ENCODE measurements at places on chromosomes 1 and 21.
A peak's percentile ranks its signal among the peaks of the same experiment; 100 is the strongest.

- no peak for DNase-seq
Measured at GRCh38 chr21:37207441-37208009, 59.6 kb downstream of the VPS26C start.

- no peak for DNase-seq
Measured at GRCh38 chr1:63866084-63866483, 92.3 kb downstream of the ROR1 start.

GRCh38 chr1:151006327-151007052, at the start of gene MINDY1:
Gene MINDY1, minus strand, starts transcription at chr1:151006902. Its CDS starts 4,285 bp downstream, at chr1:151002617.
- DNase-seq: peak; percentile 57

DNA sequence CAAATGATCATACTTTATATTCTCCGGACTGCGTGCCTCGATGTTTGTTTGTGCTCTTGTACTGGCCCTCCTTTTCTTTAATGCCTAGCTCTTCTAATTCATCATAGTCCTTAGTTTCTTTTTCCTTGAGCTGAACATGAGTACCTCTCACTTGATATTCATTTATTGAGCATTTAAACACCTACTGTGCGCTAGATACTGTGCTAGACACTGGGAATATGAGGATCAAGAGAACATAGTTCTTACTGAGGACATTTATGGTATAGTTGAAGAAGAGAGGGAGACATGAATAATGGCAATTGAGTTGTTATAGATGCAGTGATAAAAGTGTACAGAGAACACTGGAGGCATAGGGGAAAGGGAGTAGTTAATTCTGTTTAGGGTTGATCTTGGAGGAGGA, 22.0 kb downstream of the SUCO start:
- DNase-seq: no peak

- no peak for DNase-seq
Measured at GRCh38 chr1:208258277-208258676, 14.1 kb upstream of the PLXNA2 start.

- DNase-seq: no peak
Measured at GRCh38 chr1:115476616-115477015, 138.6 kb upstream of the NGF start.

DNA sequence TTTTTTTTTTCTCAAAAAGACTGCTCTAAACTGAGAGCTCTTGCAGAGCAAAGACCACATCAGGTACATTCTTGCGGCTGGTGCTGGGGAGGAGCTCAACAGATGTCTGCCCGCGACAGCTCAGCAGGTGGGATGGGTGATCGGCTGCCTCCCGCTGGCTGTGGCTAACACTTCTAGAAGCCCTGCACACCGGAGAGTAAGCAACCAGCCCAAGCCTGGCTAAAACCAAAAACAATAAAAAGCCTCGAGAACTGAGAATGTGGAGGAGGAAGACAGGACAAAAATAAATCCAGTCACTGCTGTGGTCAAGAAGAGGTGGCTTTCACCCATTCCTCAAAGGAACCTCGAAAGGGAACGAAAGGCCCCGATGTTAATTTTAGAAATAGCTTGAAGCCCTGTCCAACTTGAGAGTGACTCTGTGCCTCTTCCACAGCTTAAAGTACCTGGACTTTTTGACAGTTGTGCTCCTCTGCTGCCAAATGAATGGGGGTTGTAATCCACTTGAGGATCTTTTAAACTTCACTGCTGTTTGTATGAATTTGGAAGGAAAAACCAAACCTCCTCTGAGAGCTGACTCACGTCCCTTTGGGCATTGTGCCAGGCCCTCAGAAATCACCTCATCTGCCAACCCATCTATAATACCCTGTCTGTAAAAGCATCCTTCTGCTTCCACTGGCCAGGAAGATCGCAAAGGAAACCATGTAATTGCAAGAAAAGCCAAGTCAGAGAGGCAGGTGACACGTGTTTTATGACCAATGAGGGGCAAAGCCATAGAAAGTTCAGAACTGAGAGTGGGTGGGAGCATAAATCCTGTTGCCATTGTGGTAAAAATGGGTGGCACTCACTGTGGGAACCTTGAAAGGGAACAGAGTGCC, 78.6 kb downstream of the KCNN3 start:
- no peak for DNase-seq

DNA sequence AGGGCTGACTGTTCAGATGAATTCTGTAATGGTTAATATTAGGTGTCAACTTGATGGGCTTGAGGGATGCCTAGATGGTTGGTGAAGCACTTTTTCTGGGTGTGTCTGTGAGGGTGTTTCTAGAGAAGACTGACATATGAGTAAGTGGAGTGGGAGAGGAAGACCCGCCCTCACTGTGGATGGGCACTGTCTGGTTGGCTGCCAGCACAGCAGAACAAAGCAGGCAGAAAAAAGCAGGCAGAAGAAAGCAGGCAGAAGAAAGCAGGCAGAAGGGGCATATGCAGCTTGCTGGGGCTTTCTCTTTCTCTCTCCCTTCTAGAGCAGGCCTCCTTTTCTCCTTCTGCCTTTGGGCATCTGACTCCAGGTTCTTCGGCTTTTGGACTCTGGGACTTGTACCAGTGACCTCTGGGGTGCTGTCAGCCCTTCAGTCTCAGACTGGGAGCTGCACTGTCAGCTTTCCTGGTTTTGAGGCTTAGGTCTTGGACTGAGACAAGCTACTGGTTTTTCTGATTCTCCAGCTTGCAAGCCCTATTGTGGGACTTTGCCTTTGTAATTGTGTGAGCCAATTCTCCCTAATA, 42.9 kb upstream of the CD2 start:
- DNase-seq: no peak

- no peak for DNase-seq
Measured at GRCh38 chr21:45327441-45328197, 39.9 kb upstream of the POFUT2 start.

DNA sequence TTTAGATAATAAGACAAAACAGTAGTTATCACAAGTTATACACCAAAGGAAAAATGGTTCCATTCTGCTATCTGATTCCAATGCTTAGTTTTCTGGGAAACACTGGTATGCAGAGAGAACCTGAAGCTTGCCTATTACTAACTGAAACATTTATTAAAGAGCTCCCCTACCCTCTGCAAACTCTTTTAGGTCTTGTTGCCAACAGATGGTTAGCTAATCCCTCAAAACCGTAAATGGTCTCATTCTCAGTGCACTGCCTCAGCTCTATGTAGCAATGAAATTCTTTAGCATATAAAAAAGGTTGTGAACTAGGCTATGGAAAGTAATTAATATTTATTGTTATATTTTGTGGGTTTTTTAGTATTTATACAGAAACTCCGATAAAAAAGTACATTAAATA, 20.4 kb downstream of the C21orf91 start:
- no peak for DNase-seq

DNA sequence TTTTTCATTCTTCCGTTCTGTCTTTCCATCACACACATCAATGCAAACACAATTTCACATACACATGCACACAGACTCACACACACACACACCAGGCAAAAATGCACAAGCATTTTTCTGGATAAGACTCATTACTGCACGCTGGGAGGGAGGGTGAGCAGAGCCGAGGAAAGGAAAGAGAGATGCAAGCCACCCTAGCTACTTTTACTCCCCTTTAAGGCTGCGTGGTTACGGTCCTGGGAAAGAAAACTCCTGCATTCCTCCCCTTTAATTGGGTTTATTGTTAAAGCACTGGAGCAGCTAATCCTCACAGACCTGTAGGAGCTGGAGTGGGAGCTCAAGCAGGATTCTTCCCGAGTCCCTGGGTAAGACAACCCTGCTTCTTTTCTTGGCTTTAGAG, at the start of gene CAMK1G:
TSS of gene CAMK1G (plus strand) at position 307 of the 400 bp plus-strand sequence. CDS start 11,270 bp downstream, outside the sequence.
- DNase-seq: peak; percentile 33

- no peak for DNase-seq
Measured at GRCh38 chr21:31260790-31261189, 83.3 kb downstream of the TIAM1 start.

DNA sequence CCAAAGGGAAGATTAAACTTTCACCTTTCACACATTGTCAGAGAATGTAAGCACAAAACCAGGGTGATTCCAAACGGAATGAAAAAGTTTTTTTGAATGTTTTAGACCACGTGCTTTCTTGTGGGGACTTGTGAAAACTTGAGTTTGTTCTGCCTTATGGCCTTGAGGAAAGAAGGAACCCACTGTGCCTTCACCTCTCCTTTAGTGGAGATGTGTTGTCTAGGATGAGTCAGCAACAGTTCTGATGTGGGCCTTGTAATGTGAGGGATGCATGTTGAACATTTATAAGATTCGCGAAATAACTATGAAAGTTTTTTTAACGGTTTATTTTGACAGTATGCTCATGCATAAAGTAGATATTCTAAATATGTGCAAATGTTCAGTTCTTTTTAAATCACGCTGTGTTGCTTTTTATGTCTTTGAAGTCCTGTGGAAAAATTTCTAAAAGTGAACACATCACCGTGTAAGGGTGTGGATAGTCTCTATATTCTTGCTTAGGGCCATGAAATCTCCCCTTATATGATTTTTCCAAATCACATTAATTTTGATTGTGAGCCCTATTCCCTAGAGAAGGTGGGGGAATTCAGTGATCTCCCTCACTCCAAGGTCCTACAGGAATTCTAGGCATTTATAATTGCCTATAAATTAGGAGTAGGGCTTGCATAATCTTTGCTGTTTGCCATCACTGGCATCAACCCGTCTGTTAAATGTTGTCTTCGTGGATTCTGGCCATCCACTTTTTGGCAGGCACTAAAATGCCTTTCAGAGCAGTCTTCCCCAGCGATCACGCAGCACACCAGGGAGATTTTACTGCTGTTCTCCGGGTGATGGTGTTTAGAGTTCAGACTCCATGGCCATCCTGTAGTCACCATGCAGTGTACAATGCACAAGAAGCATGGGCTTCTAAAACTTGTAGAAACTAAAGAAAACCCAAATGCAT, 47.4 kb downstream of the PLA2G4A start:
- DNase-seq: no peak

DNA sequence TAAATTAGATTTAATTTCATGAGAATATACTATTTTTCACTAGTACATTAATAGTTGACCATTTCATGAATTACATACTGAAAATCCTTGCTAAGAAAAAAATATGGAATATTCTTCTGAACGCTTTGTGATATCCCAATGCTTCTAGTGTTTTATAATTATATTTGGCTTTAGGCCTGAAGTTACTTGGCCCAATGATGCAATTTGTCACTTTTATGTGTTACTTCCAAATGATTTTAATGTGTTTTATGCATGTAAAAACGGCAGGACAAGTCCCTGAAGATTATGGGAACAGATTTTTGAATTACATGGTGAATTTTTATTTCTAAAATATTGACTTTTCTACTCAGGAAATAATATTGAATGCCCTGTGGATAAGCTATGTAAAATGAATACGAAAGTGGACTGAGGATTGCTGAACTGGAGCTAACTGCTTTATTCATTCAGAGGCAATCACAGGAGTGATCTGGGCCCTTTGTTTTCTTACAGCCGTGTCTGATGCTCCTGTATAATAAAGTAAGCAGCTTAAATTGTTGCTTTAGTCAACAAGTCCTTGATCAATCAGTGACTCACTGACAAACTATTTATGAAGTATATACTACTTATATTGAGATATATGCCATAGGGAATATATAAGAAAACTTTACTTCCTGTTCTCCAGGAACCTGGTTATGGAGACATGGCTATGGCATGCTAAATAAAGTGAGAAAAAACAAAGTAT, 543.0 kb upstream of the RGS18 start:
- no peak for DNase-seq

GRCh38 chr1:23114424-23115079, 54.1 kb downstream of the LUZP1 start:
- no peak for DNase-seq

DNA sequence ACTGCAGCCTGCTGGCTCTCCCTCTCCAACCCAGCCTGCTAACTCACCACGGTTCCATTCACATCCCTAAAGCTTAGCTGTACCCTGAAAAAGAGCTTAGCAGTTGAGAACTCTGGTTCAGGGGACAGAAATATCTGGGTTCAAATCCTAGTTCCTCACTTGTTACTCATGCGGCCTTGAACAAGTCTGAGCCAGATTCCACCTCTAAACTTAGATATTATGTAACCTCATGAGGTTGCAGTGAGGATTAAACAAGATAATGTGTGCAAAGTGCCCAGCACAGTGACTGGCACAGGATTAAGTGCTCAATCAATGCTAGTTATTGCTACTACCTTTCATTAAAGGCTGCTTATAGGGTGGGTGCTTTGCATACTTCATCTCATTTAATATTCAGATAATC, 41.3 kb upstream of the DHCR24 start:
- DNase-seq: no peak

DNA sequence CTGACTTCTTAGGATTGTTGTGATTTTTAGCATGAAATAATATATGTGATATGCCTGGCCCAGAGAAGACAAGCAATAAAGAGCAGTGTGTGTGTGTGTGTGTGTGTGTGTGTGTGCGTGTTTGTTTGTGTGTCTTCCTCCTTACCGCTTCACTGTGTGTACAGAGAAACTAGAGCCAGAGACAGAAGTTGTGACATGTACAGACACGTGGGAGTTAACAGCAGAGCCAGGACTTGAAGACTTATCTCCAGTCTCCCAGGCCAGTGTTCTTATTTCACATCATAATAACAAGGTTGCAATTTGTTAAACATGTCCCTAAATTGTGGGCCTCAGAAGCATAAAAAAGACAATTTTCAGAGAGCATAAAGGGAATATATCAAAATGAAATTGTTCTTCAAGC, 192.0 kb upstream of the JUN start:
- no peak for DNase-seq

DNA sequence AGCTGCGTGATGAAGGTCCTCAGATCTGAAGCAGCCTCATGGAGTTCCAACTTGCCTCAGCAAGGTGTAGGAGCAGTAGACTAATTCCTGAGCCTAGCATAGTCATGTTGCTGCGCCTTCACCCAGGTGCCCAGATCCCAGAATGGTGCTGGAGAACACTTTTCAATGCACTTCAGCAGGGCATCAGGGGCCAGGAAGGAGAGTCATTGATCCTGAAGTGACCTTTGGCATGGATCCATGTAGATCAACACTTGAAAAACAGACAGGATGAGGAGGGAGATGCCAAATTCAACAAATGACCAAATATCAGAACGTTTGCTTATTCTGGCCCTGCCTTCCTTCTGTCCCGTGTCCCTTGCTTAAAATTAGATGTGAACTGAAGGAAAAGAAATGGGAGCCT, 91.9 kb downstream of the LEPR start:
- no peak for DNase-seq

- DNase-seq: peak; percentile 24
Measured at GRCh38 chr1:243974451-243975292, 76.4 kb upstream of the ZBTB18 start.

- no peak for DNase-seq
Measured at GRCh38 chr1:28339551-28339950, 10.7 kb downstream of the MED18 start.

DNA sequence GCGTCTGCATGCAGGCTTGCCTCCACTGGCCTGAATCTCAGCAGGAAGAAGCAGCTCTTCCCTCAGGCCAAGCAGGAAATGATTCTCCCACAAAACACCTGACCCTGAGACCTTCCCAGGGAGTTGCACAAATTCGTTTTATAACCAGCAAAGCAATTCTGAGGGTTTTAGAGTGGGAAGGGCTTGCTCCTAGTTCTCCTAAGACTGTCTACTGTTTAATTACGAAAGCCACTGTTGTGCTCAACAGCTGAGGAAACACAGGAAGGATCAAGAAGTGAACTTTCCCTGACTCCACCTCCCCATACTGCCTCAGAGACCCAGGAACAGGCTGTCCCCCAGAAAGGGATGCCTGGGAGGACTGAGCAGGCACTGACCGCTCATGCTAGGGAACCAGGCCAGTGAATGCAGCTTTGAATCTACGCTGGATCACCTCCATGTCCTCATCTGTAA, 37.0 kb upstream of the PUM1 start:
- no peak for DNase-seq
